ENCODE measurements at places on chromosomes 2 and 18.

GRCh38 chr18:5534845-5535244, 9.0 kb downstream of the EPB41L3 start:
- no peak for DNase-seq

DNA sequence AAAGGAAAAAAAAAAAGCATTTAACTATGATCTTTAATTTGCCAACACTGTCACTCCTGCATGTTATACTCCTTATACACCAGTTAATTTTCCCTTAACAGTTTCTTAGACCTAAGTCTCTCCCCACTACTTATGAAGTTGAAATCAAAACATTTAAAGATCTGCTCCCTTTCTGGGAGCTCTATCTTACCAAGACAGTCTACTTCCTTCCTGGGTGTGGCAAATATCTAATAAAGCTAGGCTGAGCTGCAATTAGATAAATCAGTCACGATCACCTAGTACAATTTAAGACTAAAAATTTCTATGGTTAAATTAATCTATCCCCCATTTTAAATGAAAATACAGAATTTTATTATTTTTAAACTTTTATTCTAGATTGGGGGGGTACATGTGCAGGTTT, 33.4 kb downstream of the PUM2 start:
- no peak for DNase-seq

GRCh38 chr2:143176606-143177005, 47.4 kb downstream of the ARHGAP15 start:
- no peak for DNase-seq

- peak; percentile 35 for DNase-seq
These were observed 47.1 kb downstream of the SPTBN1 start for GRCh38 chr2:54503192-54503591.

DNA sequence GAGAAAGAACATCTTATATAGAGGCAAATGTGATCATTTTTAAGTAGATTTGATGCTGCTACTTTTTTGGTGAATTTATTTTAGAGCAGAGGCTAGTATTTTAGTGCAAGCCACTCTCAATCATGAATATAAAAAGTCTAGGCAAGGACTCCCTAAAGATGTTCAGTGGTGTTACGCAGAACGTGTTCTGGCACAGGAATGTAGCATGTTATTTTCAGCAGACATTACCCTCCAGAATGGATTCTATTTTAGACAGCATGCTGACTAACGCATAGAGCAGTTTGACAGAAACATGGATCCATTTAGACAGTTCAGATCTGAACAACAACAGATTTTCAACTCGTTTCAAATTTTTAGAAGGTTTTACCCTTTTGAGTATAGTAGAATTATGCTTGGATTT, 54.1 kb downstream of the DSC3 start:
- DNase-seq: no peak

- DNase-seq: no peak
These were observed 711.4 kb upstream of the ACVR2A start for GRCh38 chr2:147133286-147133908.

DNA sequence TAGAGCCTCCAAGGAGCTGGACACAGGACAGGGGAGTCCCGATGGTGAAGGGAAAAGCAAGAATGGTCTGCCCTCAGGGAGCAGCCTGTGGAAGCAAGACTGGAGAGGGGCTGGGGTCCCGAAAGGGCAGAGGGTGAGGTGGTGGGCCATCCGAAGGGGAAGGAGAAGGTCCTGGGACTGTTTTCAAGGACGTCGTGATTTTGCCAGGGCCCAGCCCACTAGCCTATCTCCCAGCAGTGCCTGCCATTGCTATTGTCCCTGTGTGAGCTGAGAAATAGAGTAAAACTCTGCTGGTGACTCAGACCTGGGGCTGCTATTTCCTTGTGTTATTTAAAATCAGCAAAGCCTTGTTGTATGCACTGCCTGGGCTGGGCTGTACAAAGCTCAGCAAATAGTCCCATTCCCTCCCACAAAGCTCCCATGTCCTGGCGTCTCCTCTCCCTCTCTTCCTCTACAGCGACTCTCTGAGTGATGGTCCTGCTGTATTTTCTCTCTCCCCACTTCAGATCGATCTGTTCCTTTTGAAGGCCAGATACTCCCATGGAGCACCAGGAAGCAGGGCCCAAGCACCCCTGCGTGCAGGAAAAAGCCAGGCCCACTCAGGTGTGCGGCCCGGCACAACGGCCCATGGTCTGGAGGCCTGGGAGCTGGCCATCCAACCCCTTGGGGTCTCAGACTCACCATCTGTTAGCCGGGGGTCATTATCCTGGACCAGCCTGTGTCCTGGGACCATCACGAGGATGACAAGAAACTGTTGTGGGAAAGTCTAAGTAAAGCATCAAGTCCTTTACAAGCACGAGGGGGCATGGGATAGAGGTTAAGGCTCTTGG, 65.0 kb upstream of the OTOF start:
- no peak for DNase-seq

- DNase-seq: peak; percentile 34
These were observed 266.5 kb downstream of the NEDD4L start for GRCh38 chr18:58310517-58310916.

DNA sequence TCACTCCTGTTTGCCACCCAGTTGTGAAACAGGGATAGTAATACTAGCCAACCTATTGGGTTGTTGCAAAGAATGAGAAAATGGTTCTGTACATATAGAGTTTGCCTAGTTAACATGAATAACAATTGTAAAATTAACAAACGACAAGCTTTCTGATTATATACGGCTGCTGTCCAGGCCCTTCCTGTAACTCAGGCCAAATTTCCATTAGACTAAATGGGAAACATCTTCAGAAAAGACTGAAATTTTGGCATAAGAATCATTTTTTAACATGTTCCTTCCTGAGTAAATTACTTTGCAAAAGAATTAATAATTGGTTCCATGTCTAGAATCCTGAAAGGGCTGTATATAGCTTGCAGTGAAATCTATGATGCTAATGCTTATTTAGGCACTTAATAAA, 117.7 kb upstream of the SATB2 start:
- DNase-seq: no peak

DNA sequence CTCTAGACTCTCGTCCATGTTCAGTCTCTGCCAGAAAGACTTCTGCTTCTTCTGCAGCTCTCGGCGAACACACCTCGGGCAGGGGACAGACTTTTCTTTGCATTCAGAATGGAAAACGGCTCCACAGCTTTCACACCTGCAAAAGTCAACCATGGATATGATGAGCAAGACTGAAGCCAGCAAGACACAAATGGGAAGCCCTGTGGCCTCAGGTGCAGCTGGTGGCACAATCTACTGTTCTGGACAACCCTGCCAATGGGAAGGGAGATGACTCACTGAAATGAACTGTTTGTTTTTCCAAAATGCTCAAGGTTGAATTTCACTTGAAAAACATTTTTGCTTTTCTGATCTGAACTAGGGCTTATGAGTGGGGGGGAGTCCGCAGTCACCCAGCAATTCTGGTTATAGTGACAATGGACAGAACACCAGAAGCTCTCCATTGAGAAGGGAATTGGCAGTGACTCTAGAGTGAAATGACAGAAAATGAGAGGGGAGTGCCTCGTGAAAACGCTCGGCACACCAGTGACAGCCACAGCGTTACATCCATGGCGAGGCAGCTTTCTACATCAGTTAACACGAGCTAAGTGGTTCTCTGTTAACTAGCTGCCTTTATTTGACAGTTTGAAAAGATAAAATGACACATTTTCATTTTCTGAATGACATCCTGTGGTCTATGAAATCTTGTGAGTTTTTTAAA, 58.8 kb upstream of the FZD5 start:
- peak; percentile 11 for DNase-seq

DNA sequence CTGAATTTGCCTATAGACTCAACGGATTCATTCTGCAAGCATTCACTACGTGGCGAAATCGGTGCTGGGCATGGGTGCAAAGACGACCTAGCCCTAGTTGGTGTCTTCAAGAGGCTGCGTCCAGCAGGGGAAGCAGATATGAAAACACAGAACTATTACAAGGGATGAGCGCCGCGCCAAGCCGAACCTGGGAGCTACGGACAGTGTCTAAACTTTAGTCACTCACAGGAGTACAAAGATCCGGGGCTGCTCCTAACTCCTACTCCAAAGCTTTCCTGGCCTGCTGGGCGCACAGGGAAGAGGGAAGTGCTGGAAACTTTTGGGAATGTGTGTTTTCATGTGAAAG, 732 bp upstream of the ANXA4 start:
- DNase-seq: peak; percentile 85

DNA sequence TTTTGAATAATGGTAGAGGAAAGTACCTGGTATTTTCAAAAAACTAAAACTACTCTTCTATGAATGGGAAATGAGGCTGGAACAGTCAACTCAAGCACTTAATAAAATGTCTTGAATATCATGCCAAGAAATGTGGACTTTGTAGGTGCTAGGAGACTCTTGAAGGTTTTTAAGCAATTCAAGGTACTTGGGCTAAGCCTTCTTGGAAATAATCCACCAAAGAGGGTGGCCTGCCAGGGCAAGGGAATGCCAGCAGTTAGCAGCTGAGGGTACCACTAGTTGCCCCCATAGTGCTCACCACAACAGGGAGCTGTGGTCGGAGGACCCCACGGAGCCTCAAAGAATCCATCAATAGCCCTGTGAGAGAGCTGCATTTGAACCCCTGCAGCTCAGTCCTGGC, 14.6 kb upstream of the ACYP2 start:
- DNase-seq: no peak

DNA sequence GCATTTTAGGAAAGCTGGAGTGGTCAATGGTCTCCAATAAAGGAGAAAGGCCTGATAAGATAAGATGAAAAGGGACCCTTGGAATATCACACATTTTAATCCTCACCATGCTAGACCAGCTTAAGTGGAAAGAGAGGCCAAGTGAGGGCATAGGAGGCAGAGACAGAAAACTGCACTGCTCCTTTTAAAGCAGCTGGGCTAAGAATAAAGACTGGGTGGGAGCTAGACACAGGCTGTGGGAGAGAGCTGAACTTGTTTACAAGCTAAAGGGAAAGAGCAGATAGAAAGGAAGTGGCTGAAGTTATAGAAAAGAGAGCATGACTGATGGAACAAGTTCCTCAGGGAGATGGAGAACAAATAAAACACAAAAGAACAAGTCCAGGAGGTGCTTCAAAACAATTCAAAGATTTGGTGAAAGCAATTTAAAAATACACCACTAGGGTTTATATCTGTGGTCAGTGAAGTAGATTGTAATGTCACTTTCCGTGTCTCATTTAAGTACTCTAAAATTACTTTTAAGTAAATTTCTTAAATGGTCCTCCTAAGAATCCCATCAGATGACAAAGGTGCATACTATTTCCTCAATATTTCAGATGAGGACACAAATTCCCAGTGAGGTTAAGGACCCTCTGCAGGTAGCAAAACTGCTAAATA, 7.5 kb downstream of the COL5A2 start:
- peak; percentile 41 for DNase-seq

GRCh38 chr18:7158216-7158615, 40.6 kb upstream of the LAMA1 start:
- peak; percentile 85 for DNase-seq

DNA sequence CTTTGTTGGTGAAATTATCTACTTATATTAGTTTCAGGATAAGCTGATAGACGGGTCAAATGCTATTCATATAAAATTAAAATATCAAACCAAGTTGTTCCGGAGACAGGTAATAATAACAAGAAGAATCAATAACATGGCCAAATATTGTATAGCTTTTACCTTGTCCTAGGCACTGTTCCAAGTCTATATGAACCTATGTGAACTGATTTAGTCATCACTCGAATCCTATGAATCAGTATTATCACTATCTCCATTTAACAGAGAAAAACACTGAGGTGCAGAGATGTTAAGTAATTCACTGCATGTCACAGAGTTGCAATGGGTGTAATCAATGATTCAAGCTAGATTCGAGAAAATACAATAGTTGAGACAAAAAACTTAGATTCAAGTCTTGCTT, 40.0 kb upstream of the TRIB2 start:
- no peak for DNase-seq

DNA sequence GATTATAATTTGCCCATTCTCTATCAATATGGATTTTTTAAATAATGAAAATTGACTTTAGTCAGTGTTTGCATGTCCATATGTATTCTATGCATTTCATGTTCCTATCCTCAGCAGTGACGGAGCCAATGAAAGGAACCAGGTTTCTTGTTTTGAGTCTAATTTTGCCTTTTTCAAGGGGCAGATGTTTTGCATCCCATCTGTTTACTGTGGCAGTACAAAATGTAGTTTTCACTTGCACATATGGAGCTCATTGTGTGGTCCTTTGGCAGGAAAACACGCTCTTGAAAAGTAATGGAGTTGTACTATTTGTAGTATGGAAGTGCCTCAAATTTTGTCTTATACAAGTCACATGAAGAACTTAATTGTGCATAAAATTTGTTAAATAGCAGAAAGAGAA, 127.8 kb downstream of the AGPS start:
- DNase-seq: no peak

DNA sequence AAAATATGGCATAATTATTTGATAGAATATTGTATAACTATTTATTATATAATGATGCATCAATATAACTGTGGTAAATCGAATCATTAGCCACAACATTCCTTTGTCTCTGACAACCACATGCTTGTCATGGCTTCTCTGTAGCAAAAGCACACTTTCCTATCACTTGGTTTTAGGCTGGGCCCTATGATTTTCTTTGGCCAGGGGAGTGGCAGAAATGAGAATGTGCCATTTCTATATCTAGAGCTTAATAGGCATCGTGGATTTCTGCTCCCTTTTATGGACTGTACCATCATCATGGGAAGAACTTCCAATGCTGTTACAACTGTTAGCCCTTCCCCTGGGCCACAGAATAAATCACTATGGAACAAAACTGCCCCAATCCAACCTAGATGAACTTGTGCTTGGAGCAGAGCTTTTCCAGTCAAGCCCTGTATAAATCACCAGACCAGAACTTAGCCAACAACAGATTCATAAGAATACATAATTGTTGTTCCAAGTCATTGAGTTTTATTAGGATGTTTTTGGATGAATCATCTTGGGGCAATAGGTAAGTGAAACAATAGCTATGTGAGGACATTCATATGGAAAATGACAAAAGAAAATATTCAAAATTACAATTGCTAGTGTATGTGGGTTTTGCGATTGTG, 715.8 kb downstream of the ERBB4 start:
- no peak for DNase-seq

- DNase-seq: no peak
These were observed 140.7 kb downstream of the LDLRAD4 start for GRCh38 chr18:13359210-13359609.

DNA sequence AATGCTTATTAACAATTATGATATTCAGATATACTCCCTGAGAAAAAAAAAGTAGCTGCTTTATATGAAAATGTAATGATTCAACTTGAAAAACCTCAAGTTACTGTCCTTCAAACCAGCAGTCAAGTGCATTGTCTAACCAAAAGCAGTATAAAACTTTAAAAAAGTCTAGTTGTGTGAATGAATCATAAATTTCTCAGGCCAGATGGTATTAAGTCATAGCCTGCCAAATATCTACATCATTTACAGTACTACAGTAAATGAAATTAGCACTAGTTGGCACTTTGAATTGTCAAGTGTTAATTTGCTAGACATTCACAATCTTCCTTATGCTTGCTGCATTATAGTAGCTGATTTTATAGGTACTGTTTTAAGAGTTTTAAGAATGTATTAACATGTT, 85.9 kb downstream of the CBLN2 start:
- peak; percentile 1 for DNase-seq

- peak; percentile 65 for DNase-seq
These were observed 400.5 kb upstream of the TCF4 start for GRCh38 chr18:55988537-55988936.

Measured in EH (cell line).